ENCODE measurements at places on chromosomes 5 and 9.

- DNase-seq: no peak
These were observed 16.8 kb downstream of the SCAMP1 start for GRCh38 chr5:78377056-78377717.

DNA sequence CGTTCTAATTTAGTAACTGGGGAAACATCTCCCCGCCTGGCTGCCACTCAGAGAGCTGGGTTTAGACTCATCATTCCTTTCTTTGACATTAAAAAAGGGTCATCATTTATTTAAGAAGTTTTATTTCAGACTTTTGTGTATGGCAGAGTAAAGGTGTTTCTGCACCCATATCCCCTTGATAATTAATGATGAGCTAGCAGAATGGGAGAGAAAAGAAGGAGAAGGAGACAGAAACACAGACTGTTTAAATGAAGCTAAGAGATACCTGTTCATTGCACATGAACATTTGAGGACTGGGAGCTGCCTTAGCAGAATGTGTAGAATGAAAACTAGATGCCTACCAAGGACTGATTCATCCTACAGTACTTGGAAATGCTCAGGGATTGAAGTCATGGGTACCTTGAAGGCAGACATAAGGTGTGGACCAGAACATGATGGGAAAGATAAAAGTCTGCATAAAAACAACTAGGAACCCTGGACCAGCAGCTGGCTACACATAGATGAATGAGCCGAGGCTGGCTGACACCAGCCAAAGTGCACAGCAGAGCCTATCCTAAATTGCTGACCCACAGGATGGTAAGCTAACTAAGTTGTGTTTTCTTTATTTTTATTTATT, 48.3 kb upstream of the SPATA31C2 start:
- DNase-seq: no peak

- no peak for DNase-seq
These were observed 80.4 kb downstream of the TEK start for GRCh38 chr9:27189426-27189825.

DNA sequence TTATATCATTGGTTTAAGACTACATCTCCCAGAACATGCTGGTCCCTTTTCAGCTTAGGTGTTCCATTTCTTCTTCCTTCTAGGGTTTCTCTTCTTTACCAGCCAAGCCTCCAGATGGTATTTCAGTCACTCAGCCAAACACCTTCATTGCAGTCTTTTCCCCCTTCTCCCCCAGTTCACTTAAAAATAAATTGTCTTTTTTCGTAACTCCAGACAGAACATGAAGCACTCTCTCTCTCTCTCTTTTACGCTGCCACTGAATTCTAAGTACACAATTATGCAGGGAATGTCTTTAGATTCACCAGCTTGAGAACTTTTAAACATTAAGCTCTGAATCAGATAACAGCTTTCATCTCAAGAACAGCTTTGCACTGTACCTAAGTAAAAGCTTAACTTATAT, 419.7 kb upstream of the BRINP1 start:
- no peak for DNase-seq

DNA sequence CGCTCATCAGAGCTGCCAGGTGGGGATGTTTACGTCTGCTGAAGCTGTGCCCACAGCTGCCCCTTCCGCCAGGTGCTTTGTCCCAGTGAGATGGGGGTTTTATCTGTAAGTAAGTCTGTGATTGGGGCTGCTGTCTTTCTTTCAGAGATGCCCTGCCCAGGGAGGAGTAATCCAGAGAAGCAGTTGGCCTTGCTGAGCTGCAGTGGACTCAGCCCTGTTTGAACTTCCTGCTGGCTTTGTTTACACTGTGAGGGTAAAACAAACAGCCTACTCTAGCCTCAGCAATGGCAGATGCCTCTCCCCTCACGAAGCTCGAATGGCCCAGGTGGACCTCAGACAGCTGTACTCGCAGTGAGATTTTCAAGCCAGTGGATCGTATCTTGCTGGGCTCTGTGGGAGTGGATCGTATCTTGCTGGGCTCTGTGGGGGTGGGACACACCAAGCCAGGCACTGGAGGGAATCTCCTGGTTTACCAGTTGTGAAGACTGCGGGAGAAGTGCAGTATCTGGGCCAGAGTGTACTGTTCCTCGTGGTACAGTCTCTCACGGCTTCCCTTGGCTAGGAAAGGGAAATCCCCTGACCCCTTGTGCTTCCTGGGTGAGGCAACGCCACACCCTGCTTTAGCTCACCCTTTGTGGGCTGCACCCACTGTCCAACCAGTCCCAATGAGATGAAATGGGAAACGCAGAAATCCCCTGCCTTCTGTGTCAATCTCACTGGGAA, 530.1 kb upstream of the DMAC1 start:
- DNase-seq: peak; percentile 66

DNA sequence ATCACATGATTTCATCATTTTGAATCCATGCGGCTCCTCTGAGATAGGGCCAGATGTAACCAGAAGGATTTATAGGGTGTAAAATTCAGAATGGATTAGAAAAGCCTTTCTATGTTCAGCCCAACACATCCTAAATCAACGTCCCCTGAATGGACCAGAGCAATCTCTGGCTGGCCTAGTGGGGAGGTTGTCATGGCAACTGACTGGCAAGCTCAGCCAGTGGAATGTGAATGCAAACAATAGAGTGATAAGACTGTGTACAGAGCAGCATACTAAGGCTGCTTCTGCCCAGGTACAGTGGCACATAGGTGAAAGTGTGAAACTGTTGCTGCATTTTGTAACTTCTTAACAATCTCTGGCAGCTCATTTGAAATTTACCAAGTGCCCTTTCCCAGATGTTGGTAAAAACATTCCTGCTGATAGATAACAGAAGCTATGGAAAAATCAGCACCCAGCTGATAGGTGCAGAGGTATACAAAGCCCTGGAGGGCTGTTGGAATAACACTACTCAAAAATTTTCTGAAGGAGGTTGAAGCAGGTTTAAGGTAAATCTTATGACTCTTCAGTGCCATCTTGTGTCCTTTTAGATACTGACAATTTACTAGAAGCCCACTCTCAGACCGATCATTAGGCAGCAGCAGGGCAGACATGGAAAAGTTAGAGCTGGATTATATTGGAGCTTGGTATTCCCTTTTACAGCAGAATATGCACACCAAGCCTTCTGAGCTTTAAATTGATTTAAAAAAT, 267.2 kb downstream of the RAB3C start:
- no peak for DNase-seq

Measured in NCI-H510A (cell line).